Skin of body (tissue), 3 donors: ENCODE measurements at places on chromosomes 3 and 15. TPM values are rescaled to one million over a fixed set of nuclear protein-coding genes. Genes with fewer than 3 reads are reported as not detected.
A peak's percentile ranks its signal among the peaks of the same experiment; 100 is the strongest.

DNA sequence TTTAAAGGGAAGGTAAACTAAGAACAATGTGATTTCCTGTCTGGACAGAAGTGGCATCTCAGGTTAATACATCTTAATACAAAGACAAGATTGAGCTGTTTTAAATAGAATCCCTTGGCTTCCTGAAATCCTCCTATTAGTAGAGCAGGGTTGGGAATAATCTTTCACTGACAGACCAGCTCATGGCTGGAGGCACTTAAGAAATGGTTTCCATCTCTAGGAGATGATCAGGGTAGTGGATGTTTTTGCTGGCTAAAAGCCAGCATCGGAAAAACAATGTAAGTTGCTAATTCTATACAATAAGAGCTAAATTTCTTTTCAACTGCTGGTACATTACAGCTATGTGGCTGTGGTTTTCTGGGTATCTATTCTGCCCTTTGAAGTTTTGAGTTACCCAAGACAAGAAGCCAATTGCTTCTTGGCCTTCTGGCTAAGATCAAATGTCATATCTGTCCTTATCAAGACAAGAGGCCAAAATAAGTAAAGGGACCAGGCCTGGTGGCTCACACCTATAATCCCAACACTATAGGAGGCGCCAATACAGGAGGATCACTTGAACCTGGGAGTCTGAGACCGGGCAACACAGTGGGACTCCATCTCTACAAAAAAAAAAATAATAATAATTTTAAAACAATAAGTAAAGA, 49.6 kb downstream of the SHQ1 start:
- DNase-seq, result no peak

- peak; percentile 16 for DNase-seq
These were observed 328.3 kb upstream of the CHRM5 start for GRCh38 chr15:33639978-33640377.

- DNase-seq, result peak; percentile 62
These were observed 23.1 kb downstream of the ISG20 start for GRCh38 chr15:88661761-88662556.

DNA sequence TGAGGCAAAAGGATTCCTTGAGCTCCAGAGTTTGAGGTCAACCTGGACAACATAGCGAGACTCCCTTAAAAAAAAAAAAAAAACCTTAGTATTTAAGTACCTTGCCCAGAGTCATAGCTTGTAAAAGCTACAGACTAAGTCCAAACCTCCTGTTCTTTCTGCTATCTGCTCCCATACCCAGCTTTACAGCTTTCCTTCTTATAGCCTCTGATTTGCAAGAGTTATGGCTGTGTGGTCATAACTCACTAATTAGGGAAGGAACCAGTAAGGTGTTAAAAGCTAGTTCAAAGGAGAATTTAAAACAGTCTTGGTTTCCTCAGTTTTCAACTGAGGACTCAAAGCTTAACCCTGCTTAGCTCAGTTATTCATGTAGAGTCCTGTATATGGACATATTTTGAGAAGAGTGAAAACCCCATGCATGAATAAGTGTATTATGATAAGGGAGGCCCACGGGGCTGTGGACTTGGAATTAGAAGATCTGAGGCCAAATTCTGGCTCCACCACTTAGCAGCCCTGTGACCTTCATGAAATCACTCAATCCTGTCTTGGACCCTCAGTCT, 135.5 kb upstream of the SMAD3 start:
- DNase-seq, result no peak

DNA sequence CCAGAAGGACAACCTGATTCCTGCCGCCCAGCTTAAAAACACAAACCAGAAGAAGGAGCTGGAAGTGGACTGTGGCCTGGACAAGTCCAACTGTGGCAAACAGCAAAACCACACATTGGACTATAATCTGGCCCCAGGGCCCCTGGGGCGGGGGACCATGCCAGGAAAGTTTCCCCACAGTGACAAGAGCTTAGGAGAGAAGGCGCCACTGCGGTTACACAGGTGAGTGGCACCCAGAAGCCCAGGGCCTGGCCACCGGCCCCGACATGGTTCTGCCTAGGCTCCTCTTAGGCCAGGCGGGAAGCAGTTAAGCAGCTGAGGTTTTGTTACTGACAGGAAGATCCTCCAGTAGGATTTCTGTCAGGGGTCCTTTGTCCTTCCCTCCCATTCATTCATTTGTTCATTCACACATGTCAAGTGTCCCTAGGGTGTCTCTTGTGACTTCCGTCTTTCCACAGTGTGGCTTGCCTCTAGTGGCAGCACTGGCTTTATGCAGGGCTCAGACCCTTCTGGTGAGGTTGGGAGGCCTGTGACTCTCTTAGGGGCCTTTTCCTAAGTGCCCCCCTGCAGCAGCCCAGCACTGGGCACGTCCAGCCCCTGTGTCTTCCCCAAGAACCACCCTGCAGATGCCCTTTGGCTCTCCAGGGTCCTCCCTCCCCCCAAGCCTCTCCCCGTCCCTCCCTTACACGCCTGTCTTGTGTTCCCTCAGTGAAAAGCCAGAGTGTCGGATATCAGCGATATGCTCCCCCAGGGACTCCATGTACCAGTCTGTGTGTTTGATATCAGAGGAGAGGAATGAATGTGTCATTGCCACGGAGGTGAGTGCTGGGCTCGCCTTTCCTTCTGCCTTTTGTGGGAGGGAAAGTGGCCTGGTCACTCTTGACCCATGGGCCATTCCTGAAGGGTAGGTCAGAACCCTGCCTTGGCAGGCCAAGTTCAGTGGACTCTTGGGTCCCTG, 7.8 kb downstream of the DLL4 start:
- peak; percentile 62 for DNase-seq

IMPG2 gene
- total RNA-seq, result 0.59 TPM

DNA sequence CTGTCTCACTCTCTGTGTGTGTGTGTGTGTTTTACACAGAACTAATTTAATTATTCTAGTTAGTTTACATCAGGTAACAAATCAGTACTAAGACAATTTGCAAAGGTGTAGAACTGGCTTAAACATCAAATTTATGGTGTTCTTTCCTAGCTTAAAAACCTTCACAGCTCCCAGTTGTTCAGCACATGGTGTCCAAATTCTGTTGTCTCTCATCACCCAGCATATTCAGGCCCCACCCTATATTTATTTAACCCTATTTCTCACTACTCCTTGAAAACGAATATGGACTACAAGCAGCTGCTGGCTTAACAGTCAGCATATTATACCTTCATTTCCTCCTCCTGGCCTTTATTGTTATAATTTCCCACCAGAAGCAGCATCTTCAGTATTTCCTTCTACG, 1.2 kb downstream of the IL20RB start:
- DNase-seq, result no peak

DNA sequence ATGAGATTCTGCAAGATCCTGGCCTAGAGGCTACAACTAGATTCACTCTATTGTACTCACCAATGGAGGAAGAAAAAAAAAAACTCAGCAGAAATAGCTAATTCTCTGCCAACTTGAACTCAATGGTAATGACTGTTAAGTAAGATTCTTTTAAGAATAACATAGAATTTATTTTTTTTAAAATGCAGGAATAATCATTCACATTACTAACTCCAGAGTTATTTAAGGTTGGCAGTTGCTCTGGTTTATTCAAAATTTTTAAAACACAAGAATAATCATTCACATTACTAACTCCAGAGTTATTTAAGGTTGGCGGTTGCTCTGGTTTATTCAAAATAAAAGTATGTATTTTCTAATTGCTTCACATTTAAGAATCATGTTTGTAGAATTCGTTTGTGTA, 1071.9 kb downstream of the IGSF11 start:
- no peak for DNase-seq

GRCh38 chr3:113038328-113038727, 47.5 kb downstream of the GTPBP8 start:
- no peak for DNase-seq

TNIK gene
- 5.7 TPM for total RNA-seq

- DNase-seq, result no peak
These were observed 683.8 kb upstream of the NR2F2 start for GRCh38 chr15:95646484-95647273.
